ENCODE measurements at places on chromosomes 2 and 18.

DNA sequence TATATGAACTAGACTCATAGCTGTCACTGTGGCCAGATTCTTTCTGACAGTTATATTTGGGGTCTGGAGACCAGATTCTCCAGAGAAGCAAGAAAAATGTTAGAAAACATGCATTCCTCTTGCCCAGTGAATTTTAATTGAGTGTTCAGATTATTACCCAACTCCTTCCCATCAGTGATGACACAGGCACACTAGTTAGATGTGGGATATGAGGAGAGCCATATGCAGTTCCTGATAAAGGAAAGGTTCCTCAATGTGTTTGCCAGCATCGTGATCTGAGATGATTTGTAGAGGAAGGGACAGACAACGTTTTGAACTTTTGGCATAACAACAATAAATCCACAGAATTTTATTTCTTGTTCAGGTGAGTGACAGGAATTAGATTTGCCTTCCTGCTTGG lies 308.6 kb downstream of the PIEZO2 start:
- DNase-seq = no peak

GRCh38 chr2:232900811-232901735 lies 31.0 kb downstream of the SNORC start:
- DNase-seq = no peak

GRCh38 chr2:145185696-145186095 lies 665.8 kb upstream of the ZEB2 start:
- DNase-seq = no peak

DNA sequence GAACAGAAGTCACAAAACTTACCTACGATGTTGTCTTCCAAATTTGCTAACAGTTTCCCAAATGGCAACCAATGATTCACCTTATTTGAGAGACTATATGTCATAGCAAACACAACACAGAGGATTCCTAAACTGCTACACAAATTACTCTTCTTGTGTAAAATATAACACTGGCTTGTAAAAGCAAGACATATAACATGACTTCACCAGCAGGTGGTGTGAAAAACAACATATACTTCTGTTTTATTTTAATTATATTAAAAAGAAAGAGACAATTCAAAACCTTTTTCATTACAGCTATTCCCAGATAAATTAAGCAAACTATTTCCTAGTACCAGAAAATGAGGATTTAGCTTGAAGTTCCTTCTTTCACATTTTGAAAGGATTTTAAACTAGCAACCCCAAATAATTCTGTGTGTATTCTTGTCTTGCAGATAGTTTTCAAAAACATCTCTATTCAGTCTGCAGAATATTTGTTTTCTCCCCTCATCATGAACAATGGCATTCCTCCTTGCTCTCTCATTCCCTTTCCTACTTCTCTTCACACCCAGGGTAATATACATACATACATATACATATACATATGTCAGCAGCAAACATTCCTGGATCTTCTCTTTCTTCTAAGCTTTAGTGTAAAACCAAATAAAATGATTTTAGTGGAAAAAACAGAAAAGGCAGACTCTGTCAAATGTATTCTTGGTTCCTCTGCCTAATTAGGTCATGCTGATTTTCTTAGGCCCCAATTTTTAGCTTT lies 62.1 kb downstream of the SCN3A start:
- no peak for DNase-seq

- no peak for DNase-seq
Measured at GRCh38 chr2:65371074-65371434, 61.3 kb downstream of the SPRED2 start.

DNA sequence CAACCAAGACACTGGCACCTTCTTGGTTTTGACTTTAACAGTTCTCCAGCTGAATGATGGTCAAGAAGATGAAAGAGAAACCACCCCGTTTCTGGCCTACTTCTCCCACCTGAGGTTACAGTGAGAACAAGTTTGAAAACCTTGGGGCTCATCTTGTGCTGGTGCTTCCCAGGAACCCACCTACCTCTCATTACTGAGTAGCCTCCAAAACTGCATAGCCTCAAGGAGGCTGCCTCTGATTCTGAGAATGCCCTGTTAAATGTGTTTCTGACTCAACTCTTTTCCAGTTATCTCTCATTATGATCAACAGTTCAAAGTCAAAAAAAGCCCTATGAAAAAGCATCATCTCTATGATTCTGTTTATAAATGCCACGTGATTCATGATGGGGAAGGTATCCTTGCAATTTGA lies 121.9 kb downstream of the CACNB4 start:
- no peak for DNase-seq

DNA sequence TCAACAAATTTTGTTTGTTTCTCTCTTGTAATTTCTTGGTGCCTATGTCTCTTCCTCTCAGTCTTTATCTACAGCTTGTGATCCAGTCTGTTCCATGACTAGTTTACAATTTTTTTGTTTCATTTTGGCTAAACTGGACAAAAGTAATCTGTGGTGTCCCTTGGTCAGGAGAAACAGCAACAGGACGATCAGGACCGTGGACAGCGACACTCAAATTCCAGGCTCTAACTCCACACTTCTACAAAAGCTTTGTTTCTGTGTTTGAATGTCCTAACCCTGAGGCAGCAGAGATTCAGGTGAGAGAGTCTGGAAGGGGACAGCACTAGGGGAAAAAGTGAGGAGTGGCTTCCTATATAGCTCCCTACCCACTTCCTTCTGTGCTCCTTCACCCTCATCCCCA lies 593.3 kb upstream of the FANCL start:
- DNase-seq = peak; percentile 57

DNA sequence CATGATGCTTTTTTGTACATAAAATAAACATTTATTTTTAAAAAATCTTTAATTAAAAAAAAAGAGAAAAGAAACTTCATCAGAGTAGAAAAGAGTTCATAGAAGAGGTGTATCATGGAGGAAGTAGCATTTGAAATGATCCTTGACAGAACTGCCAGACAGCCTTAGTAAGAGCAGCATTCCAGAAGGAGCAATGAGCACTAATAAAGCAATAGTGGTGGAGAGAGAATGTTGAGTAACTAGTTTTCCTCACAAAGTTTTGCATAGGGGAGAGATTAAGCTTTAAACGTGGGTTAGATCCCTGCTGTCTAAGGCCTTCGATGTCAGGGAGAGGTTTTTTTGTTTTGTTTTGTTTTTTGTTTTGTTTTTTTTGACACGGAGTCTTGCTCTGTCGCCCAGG lies 29.8 kb upstream of the METTL21A start:
- DNase-seq = no peak

DNA sequence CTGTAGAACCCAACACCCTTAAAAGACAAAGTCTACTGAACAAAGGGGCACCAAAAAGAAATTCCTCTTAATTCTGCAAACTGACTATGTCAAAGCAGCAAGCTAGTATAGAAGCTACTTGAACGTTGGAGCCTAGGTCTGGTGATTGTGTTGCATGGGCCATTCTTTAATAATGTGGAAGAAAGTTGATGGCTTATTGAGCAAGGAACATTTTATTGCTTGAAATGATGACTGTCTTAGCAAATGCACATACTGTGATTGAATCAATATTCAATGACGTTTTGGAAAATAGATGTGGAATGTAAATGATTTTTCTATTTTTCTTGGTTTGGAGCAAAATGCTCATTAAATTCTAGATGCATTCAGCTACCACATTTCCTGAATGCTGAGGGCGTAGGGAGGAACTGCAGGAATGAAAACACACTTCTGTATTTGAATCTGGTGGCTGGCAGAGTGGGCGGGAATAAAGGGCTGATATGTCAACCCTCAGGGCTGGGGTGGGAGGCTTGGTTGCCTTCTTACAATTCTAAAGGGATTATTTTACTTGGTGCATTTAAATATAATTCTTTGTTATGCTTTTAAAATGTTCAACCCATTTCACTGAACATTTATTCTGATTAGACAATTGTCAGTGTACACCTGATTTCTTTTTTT lies 26.5 kb downstream of the MYO3B start:
- DNase-seq = no peak

GRCh38 chr2:219122202-219122980 lies 38.2 kb downstream of the NHEJ1 start:
- DNase-seq = no peak

All from urothelium cell line (cell line).